ENCODE measurements at places on chromosomes 3 and 15.

DNA sequence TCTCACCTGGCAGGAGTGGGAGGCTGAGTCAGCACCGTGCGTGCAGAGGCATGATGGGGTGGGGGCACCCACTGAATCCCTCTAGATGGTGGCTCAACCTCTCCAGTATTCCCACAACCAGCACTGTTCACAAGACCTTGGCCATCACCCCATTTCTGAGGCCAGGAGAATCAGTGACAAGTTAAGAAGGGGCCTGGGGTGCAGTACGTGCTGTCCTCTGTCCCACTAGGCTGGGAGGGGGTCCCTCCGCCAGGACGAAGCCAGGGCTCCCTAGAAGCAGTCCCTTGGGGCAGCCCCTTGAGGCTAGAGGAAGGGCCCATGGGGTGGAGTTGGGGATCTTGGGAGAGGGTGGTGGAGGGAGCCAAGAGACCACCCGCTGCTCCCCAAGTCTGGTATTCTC lies 4.8 kb downstream of the MYL3 start:
- DNase-seq = no peak

- DNase-seq = no peak
These were observed 121.2 kb downstream of the MEGF11 start for GRCh38 chr15:66132251-66132816.

GRCh38 chr15:98774756-98775497 lies 126.6 kb downstream of the IGF1R start:
- DNase-seq = no peak

GRCh38 chr3:42975456-42975855 lies 3.7 kb upstream of the GASK1A start:
- DNase-seq = no peak

DNA sequence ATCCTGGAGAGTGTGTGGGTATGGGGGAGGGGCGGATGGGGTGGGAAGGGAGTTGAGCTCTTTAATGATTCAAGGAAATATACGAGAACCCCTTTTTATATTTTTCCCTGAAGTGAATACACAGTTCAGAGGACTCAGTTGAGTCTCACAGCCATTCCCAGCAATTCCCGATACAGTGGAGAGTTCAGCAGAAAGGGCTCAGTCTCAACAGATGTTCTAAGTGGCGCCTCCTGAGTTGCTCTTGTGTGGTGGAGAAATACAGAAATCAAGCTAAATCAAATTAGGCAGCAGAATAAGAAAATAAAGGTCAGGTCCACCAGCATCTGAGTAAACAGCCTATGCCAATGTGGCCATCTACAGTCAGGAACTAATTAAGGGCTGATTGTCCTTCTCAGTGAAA lies 372.1 kb downstream of the NR2F2 start:
- no peak for DNase-seq

DNA sequence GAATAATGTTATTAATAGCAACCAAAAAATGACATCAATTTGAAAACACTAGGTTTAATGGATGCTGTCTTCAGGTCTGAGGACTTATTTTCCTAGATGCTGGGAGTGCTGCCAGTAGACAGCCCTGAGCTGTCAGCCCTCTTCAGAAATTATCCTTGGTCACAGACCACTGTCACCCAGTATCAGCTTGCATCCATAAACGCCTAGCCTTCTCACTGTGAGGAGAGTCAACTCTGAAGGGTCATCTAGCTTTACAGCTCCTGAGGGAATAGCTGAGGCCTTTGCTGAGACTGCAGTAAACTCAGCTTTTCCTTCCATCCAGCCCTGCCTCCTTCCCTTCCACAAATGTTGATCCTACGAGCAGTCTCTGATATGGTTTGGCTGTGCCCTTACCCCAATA lies 19.4 kb upstream of the MNS1 start:
- DNase-seq = no peak

- DNase-seq = no peak
These were observed 10.2 kb downstream of the IGDCC4 start for GRCh38 chr15:65412556-65412955.

GRCh38 chr15:58423205-58423604 lies 8.6 kb upstream of the LIPC start:
- DNase-seq = no peak
